ENCODE measurements at places on chromosomes 16 and 17. TPM values are rescaled to one million over a fixed set of nuclear protein-coding genes. Genes with fewer than 3 reads are reported as not detected.
A peak's percentile ranks its signal among the peaks of the same experiment; 100 is the strongest.

GRCh38 chr16:78571898-78572358 is 472.5 kb downstream of the WWOX start:
- H3K27me3 ChIP-seq: no peaks in the 10 kb centered on the region
- no peaks in the 10 kb centered on the region for H3K36me3 ChIP-seq
- H3K4me1 ChIP-seq: no peaks in the 10 kb centered on the region
- no peak for DNase-seq
- no peak overlapping the region for H3K27ac ChIP-seq

- no peaks in the 10 kb centered on the region for H3K36me3 ChIP-seq
- H3K4me1 ChIP-seq: no peaks in the 10 kb centered on the region
- no peak overlapping the region for H3K27ac ChIP-seq
- DNase-seq: peak; percentile 20
Measured at GRCh38 chr17:72697602-72698146, 394.8 kb downstream of the SLC39A11 start.

GRCh38 chr17:74712301-74712700 is 422 bp downstream of the CD300LF start:
- no peaks in the 10 kb centered on the region for H3K27me3 ChIP-seq
- no peak for DNase-seq
- H3K36me3 ChIP-seq: no peaks in the 10 kb centered on the region
- peak overlapping the region; percentile 47 for H3K27ac ChIP-seq

- H3K4me3 ChIP-seq: no peak overlapping the region
- H3K4me1 ChIP-seq: peaks cover 41% of the 10 kb centered on the region
- no peaks in the 10 kb centered on the region for H3K27me3 ChIP-seq
Measured at GRCh38 chr17:77363821-77364361, 223.1 kb downstream of the SEC14L1 start.

GRCh38 chr16:71473891-71474290 is 11.8 kb upstream of the ZNF23 start:
- DNase-seq: no peak
- H3K36me3 ChIP-seq: no peaks in the 10 kb centered on the region
- H3K4me3 ChIP-seq: no peak overlapping the region
- H3K27me3 ChIP-seq: no peaks in the 10 kb centered on the region
- H3K27ac ChIP-seq: no peak overlapping the region
- no peaks in the 10 kb centered on the region for H3K4me1 ChIP-seq

GRCh38 chr16:81035975-81036750 is 521 bp downstream of the ATMIN start:
- DNase-seq: peak; percentile 38
- no peaks in the 10 kb centered on the region for H3K36me3 ChIP-seq
- H3K27ac ChIP-seq: peak overlapping the region; percentile 55
- no peak overlapping the region for H3K4me3 ChIP-seq

- H3K27ac ChIP-seq: no peak overlapping the region
- no peaks in the 10 kb centered on the region for H3K27me3 ChIP-seq
- no peaks in the 10 kb centered on the region for H3K4me1 ChIP-seq
- no peaks in the 10 kb centered on the region for H3K36me3 ChIP-seq
Measured at GRCh38 chr17:12398441-12399051, 267.1 kb upstream of the MYOCD start.

DNA sequence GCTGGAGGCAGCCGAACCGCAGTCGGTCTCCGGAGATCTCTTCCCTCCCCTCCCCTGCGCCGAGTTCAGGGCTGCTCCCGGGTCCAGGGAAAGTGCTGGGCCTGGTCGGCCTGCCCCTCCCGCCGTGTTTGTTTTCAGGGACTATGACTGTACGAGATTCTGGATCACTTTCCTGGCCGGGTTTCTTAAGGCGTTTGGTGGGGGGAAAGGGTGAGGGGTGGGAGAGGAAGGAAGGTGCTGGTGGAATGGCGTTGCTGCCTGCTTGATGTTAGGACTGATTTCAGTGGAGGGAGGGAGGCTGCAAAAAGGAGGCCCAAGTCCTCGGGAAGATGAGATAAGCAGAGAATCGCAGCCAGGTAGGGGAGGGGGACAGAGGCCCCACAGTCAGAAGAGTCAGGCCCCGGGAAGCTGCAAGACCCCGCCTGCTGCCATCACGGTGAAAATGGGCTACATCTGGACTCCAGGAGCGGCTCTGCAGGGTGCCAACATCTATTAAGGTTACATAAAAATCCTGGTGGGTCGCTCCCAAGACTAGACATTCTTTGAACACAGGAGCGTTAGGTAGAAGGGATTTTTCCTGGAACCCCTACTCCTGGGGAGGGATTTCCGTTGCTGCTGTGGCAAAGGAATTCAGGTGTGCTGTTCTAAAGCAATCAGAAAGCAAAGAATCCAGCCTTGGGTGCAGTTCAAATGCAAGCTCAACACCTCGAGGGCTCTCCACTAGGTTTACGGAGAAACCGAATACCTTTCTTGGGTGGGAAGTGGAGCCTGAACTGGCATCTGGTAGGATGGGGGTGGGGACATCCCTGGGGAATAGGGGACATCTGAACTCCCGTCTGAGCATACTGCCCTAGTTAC is 1.2 kb downstream of the ARHGAP44 start:
- peaks cover 8% of the 10 kb centered on the region for H3K4me1 ChIP-seq
- H3K36me3 ChIP-seq: no peaks in the 10 kb centered on the region
- H3K27ac ChIP-seq: peak overlapping the region; percentile 78
- H3K27me3 ChIP-seq: no peaks in the 10 kb centered on the region
- DNase-seq: no peak

GRCh38 chr17:73138541-73139138 is 26.2 kb upstream of the SSTR2 start:
- no peak overlapping the region for H3K27ac ChIP-seq
- no peaks in the 10 kb centered on the region for H3K27me3 ChIP-seq
- no peaks in the 10 kb centered on the region for H3K4me1 ChIP-seq
- no peaks in the 10 kb centered on the region for H3K36me3 ChIP-seq

DNA sequence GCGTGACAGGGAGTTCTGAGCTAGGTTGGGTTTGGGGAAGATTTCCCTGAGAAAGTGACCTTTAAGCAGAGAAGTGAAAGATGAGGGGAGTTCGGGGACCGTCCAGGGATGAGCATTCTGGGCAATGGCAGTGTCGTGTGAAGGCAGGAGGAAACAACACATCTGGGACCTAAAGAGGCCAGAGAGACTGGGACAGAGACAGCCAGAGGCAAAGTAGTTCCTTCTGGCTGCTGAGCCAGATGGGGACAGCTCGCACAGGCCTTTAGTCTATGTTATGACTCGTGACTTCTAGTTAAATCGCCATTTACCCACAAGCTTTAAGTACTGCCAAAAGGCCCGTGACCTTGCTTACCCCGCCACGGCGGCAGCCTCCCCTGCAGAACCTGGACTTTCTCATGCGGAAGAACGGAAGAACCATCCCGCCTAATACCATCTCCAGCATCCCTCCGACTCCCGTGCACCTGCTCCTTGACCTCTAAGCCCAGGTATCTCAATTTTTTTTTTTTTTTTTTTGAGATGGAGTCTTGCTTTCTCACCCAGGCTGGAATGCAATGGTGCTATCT is 8.5 kb upstream of the MED11 start:
- no peak overlapping the region for H3K4me3 ChIP-seq
- no peaks in the 10 kb centered on the region for H3K27me3 ChIP-seq
- H3K36me3 ChIP-seq: no peaks in the 10 kb centered on the region
- DNase-seq: no peak
- peaks cover 39% of the 10 kb centered on the region for H3K4me1 ChIP-seq

DNA sequence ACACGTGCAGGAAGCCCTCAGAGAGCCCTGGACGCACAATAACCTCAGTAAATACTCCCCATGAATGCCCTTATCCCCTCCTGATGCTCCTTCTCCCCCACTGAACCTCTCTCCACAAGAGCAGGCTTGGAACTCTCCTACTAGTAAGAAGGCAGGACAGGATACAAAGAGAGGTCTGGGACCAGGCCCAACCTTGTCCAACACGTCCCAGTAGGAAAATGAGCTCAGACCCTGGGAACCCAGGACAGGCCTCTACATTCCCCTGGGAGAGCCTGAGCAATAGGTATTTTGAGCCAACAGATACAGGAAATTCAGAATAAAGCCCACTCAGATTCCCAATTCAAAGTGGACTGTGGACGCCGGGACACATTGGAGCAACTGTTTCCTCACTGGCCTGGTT is 19.2 kb downstream of the ZNF423 start:
- no peaks in the 10 kb centered on the region for H3K27me3 ChIP-seq
- peaks cover 21% of the 10 kb centered on the region for H3K4me1 ChIP-seq
- H3K36me3 ChIP-seq: no peaks in the 10 kb centered on the region
- H3K4me3 ChIP-seq: no peak overlapping the region

CTRB1 gene
- 14,932 TPM for total RNA-seq

ALOX15 gene
- not detected for total RNA-seq

KRTAP4-6 gene
- not detected for total RNA-seq
